ENCODE measurements at places on chromosomes 2 and 18. TPM values are rescaled to one million over a fixed set of nuclear protein-coding genes. Genes with fewer than 3 reads are reported as not detected.

Gene POLE4
- 51.7 TPM for total RNA-seq

DNA sequence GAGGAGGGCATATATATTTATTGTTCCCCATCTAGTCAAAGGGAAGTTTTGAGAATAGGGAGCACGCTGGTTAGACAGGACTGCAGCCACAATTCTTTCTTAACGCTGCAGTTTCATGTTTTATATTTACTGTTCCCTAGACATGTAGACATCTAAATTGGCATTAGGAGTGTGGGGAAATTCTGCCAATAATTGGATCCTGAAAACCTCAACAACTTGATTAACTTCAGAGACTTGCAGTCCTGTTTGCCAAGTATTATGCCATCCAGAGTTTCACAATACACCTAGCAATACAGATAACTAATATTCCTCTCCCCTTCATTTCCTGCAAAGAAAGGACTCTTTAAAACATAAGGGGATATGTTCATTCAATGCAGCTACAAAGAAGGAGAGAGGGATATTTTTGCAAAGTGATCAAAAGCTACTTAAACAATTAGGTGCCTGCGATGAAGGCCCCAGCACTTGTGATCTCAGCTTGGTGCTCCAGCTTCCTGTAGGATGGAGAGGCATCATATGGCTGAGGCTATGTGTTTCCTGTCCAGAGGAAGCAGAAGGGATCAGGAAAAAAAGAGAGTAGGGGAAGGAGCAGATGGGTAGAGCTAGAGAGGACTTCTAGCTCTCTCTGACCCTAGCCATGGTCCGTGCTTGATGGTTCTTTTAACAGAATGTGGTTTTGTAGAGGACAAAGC, 264.4 kb downstream of the MTX2 start:
- DNase-seq: no peak

- DNase-seq: peak; percentile 75
Observed at GRCh38 chr18:74499633-74500032, 3.5 kb downstream of the CNDP2 start.

DNA sequence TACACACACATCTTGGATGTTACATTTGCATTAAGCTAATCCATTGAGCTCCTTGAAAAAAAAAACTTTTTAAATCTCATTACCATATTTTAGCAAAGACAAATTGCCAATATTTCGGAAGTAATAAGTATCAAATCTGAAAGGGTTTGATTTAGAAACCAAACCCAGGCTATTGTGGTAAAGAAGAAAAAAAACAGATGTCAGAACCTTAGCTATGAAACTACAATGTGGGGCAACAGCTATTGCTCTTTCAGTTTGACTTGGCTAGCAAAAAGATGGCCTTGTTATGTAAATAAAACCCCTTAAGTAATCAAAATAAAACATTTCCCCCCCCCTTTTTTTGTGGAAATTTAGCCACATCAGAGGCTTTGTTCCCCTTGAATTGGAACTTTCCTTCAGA, 41.2 kb upstream of the REG3A start:
- DNase-seq: no peak

Gene SERPINB3
- not detected for total RNA-seq

Data from Right ventricle myocardium inferior (tissue), 1 donor.